ENCODE measurements at places on chromosomes 3 and 15.

DNA sequence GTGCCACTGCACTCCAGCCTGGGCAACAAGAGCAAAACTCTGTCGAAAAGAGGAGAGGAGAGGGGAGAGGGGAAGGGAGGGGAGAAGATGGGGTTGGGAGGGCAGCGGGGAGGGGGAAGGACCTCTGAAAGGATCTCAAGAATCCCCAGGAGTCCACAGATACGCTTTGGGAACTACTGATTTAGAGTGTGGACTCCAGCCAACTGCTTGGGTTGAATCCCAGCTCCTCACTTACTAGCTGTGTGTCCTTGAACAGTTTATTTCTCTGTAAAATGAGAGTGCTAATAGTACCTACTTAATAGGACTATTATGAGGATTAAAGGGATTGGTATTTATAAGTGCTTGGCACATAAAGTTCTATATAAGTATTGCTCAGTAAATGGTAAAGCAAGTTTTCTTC lies 45.0 kb upstream of the FAH start:
- no peak for DNase-seq

- DNase-seq: no peak
These were observed 1.5 kb upstream of the GMNC start for GRCh38 chr3:190864002-190864401.

- no peak for DNase-seq
These were observed 40.1 kb upstream of the GALNT15 start for GRCh38 chr3:16134173-16134928.

DNA sequence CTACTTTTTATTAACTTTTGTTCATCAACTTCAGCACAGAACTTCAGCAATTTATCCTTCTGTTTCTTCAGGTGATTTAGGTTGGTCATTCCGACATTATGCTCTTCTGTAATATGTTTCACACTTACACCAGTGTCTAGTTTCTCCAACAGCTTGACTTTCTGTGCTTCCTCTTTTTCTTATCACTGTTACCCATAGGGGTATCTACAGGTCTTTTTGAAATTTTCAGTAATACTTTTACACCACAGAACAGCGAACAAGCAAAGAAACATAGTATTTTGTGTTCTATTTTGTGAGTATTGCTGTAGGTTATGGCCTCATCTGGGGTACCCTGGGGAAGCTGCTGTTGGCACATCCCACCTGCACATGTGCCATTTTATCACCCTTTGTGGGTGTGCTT lies 260.7 kb downstream of the NSUN3 start:
- DNase-seq: no peak

- no peak for DNase-seq
These were observed 27.0 kb downstream of the PCCB start for GRCh38 chr3:136277115-136277514.

Measured in B cell (primary cell).